ENCODE measurements at places on chromosomes 5 and 9.

GRCh38 chr9:76687861-76688391 is 76.3 kb upstream of the PCA3 start:
- peak; percentile 19 for DNase-seq

- DNase-seq: peak; percentile 32
These were observed 404.0 kb downstream of the EBF1 start for GRCh38 chr5:158695595-158696330.

DNA sequence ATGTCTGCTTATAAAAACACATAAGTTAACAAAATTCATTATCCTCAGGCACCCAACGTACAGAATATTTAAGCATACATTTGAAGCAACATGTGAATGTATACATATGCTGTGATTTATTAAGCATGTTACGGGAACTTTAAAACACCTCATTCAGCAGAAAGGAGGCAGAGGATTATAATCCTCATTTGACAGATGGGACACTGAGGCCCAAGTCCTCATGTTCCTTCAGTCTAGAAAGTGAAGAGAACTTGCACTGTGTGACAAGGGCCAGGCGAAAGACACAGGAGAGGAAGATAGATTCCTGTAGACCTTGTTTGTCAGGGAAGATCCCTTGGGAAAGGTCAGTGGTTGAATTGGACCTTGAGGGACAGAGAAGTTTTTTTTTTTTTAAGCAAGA is 7.6 kb upstream of the PSMD5 start:
- no peak for DNase-seq

DNA sequence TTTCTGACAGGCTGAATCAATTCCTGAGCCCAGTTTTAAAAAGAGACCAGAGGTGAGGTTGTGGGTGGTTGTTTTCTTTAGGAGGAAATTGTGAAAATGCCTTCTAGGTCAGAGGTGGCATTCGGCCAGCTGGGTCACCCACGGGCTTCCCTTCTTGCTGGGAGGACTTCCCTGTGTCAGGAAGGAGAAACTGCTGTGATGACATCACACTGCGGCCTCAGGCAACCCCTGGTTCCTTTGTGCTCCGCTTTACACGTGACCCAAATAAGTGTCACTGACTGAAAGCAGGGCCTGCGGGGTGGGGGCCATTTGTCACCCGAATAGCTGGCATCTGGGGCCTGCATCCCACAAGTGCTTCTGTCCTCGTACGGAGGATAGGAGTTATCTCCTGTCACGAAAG is 39.7 kb downstream of the FABP6 start:
- no peak for DNase-seq

DNA sequence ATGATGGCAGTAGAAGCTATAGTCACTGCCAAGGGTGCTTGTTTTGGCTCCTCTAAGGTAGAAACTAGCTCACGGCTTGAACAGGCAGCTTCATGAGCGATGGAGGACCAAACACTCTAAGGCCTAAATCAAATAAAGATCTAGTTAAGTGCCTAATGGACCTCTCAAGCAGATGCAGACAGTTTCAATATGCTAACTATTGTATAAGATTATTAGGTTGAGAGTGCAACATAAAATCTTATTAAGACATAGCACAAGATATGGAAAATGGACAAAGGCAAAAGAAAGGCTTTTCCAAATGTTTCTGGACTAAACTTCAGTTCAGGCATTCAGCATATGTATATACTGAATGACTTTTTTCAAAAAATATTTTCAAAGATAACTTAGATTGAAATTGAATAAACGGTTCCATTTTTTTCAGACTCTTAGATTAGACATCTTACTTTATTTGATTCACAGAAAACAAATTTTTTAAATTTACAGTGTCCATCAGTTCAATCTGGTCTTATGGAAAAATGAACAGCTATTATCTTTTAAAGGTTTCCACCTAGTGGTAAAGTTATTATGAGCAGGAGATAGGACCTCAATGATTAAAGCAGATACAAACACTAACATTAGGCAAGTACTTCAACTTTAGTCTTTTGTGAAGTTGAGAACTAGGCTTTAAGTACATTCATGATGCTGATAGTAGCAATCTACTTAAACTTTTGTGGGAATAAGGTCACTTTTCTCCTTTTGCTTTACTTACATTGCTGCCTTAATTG is 1167.7 kb downstream of the MAT2B start:
- no peak for DNase-seq

- DNase-seq: no peak
These were observed 95.8 kb downstream of the PIP5K1B start for GRCh38 chr9:68800836-68801235.

DNA sequence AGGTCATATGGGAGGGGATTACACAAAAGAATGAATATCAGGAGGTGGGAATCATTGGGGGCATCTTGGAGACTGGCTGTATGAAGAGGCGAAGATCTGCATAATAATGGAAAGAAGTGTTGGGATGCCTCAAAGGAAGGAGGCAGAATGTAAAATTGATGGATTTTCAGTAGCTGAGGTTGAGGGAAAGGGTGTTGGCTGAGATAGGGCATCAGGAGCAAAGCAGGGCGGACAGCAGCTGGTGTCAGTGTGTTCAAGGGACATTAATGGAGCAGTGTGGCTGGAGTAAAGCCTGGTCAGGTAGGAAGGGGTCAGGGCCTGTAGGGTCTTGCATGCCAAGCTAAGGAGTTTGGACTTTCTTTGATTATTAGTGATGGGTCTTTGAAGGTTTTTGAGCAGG is 65.2 kb upstream of the TNFAIP8 start:
- DNase-seq: no peak

DNA sequence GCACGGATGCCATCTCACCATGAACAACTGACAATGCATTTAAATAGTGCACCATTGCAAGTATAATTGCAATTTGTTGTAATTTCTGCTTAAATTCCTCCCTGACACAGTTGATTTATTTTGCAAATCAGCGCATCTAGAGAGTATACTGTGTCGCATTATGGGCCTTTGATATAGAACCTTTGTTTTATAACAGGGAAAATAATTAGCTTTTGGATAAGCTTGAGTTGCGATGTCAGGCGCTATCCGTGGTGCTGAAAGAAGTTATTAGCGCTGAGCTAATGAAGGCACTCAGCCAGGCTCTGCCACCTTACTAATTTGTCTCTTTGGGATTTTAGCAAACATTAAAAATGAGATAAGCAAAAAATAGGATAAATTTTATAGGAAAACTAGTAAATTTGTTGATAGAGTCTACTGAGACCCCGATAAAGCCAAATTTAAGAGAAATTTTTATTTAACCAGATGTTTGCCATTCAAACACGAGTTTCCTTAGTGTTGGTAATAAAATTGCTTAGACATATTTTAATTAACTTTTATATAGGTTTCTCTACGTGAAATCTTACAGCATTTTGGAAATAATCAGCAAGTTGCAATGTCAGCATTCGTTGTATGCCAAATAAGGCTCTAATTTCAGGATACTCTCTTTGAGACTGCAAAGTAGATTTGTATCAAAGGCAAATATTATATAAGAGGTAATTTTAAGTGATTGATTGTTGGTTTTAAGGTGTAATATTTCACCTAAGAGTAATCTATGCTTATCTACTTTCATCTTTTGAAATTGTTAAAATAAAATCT is 355.5 kb downstream of the TLR4 start:
- no peak for DNase-seq

GRCh38 chr9:4666042-4666699 is at the start of gene SPATA6L:
TSS of gene SPATA6L (minus strand) at chr9:4666480. CDS start at chr9:4666250, 230 bp downstream.
- no peak for DNase-seq

DNA sequence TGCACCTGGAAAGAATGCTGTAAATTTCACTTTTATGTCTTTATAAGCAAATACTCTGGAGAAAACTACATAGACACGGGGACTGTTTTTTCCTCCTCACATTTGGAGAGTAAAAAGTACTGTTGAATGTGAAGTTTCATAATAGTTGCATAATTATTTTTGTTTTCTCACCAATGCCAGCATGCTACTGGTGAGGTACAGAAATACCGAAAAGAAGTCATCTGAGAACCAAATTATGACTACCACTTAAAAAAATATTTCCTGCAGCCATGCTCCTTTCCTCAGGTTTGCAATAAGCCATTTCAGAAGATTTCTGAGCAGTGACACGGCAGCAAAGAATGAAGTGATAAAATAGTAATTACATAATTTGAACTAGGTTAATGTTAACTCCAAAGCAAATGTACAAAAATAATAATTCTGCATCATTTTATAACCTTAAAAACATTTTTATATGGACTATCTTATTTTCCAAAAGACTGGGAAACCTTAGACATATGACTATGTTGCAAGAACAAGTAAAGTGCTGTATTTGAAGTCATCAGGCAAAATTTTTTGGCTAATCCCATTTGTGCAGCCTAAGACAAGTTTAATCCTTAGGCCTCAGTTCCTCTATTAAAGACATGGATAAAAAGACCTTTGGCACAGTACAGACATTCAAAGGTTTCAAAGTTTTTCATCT is 144.7 kb downstream of the PCSK1 start:
- no peak for DNase-seq

DNA sequence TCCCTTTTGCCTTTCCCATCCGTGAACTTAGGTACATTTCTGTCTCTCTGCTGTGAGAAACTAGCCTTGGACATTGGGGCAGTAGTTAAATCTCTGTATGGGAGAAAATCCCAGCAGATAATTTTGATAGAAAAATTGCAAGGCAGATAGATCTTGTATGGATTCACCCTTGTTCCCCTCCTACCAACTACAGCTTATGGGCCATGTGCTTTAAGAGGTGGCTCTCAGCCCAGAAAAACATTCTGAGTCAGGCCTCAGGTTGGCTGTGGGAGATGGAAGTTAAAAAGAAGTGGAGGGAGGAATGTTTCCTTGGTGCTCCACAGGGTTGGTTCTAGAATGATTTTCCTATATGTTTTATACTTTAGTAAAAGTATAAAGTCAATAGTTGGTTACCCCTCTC is 1.4 kb upstream of the KDM3B start:
- no peak for DNase-seq

GRCh38 chr5:43638107-43638506 is 35.1 kb downstream of the NNT start:
- DNase-seq: no peak

- no peak for DNase-seq
These were observed 11.3 kb downstream of the PMPCA start for GRCh38 chr9:136421791-136422190.

GRCh38 chr9:92188969-92189781 is 74.0 kb upstream of the SPTLC1 start:
- no peak for DNase-seq

DNA sequence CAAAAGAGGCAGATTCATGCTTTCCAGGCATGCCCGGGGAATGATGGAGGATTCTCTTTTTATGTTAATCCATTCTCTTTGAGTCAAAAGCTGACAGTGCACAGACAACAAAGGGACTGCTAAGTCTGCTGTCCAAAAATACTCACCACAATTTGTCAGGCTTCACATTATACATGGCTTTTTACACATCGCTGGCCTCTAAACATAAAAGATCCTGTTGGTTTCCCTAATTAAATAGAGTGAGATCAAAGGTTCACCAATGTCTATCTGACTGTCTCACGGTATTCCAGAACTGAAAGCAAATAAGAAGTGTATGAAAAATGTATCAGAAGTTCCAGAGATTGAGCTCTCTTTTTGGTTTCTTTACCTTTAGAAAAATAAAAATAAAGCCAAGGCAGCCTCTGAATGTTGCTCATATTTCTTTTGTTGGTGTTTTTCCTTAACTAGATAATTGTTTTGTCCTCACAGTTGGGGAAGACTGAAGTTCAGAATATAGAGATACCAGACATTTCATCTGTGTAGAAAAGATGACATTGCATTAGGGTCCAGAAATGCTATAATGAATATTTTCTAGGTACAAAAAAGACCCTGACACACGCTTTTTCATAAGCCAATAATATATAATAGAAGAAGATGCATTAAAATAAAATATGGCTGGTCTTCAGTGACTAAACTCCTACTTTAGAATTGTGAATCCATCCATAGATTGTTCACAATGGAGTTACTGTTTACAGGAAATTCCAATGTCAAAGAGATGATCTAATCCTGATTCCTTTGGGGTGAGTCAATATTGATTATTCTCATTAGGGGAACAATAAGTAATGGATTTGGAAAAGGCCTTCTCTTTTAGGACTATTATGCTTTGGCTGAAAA is 688.2 kb upstream of the CDH6 start:
- no peak for DNase-seq

DNA sequence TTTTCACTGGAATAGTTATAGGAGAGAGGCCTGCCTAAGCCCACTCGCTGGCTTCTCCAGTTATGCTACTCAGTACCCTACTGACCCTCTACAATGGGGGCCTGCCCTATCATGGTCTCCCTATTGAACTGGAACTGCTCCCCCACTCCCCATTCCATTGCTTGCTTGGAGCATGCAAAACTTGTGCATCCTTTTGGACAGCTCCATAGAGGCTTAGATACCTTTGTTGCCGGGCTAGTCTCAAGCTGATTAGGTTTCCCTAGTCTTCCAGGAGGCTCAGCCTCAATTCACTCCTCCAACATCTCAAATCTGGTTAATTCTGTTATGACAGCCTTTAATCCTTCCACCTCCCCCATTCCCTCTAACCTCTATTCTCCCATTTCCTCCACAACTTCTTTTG is 39.9 kb downstream of the KIF24 start:
- DNase-seq: no peak

DNA sequence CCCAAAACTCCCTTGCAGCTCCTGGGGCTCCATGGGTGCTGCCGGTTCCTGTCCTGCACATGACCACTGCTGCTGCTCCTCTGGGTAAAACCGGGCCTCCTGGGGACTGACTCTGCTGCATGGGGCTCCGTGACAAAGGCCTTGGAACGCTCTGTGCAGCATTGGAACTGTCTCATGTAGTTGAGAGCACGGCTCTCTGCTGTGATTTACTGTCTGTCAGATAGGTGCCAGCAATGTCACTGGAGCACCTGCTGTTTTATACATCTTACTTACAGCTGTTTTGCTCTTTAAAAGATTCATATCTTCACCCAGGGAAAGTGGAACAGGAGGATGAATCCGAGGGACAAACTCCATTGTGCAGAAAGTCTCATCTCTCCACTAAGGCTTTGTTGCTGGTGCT is 138.1 kb downstream of the YIPF5 start:
- no peak for DNase-seq

DNA sequence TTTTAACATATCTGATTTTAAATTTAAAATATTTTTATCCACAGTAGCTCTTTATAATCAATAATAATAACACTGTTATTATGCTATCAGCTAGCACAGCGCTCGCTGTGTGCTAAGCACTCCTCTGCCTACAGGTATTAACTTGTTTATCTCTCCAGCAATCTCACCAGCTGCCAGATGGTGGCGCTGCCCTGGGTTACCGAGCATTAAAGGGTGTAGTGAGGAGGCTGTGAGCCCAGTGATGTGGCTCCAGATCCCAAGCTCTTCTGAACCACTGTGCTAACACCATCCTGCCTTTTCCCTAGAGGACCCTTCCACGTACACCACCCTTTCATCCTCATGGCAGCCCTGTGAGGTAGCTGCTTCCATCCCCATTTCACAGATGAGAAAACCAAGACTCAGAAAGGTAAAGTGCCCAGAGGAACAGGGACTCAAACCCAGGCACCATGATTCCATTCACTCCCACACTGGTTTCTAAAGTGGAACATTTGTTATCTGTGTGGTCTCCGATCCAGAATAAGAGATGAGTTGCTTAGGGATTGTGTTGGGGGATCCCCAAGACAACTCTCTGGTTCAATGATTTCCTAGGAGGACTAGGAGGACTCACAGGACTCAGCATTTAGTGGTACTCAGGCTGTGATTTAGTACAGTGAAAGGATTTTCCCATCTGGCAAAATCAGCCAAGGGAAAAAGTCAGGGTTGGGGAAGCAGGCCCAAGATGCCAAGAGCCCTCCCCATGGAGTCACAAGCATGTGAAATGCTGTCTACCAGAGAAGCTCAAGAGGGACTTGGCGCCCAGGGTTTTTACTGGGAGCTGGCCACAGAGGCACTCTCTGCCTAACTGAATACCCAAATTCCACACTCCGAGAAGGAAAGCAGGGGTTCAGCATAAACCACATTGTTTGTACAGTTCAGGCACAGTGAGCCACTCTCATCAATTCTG is 7.0 kb downstream of the IGFBPL1 start:
- no peak for DNase-seq

- DNase-seq: no peak
These were observed 12.0 kb upstream of the FAM81B start for GRCh38 chr5:95379133-95379532.

All from stimulated activated CD8-positive, alpha-beta memory T cell treated with anti-CD3 and anti-CD28 coated beads, Interleukin-15, amount 100 ng/mL, for 48 hours (primary cell).